ENCODE measurements at places on chromosomes 7 and 10.

DNA sequence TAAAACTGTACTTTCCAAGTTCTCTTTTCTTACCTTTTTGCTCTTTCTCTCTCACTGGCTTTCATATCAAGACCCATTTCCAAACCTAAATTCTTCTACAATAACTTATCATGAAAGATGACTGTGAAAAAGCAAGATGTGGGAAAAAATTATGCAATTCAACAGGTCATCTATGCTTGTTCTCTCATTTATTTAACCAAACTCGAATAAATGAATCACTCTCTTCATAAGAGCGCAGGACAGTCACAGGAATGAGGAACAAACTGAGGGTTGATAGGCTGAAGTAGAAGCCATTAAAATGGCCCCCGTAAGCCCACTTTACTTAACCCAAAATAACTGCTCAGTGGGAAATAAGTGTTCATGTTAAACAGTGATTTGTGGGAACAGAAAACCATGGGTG, 1289.7 kb upstream of the SORCS1 start:
- no peak for DNase-seq

DNA sequence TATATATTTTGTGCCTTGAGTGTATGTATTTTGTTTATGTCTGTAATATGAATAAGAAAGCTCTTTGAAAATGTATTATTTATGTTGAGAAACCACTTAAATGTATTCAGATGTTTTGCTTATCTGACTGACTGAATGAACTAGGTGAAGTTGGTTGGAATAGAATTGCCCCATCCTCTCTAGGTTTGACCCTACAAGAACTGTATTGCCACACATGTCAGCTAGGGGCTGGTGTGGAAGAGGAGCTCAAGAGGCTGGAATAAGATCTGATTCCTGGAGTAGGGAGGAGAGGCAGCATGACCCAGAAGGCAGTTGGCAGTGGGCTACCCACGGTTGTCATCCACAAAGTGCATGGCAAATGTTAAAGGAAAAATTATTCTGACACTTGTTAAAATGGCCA, 9.1 kb downstream of the SSMEM1 start:
- DNase-seq, result no peak

DNA sequence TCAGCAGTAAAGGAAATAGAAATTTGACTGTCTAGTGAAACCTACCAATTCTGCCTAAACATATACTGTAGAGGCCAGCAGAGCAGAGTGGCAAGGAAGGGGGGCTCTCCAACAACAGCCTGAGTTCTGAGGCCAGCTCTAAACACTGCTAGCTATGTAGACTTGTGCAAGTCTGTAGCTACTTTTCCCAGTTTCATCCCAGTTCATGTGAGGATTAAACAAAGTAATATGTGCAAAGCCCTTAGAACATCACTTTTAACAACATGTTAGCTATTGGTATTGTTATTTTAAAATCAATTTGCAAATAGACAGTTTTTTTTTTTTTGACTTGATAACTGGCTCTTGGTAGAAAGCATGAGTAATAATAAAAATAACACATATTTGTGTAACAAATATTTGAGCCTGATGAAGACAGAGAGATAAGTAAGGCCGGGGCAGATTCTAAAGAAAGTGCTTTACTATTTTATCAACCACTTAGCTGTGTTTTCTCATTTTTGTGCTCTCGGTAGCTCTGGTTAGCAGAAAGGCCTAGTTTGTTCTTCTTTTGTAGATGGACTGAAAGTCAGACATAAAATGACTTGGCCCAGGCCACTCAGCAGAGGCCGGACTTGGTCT, 9.3 kb downstream of the CHST12 start:
- no peak for DNase-seq

GRCh38 chr10:26790221-26790995, 70.3 kb downstream of the ABI1 start:
- DNase-seq, result no peak

- no peak for DNase-seq
Observed at GRCh38 chr7:152382244-152382643, 53.6 kb downstream of the KMT2C start.

All from stimulated activated CD4-positive, alpha-beta T cell treated with anti-CD3 and anti-CD28 coated beads, Interleukin-1b, Interleukin-23, amount 100 ng/mL, for 4 hours (primary cell).